Fibroblast of lung (primary cell): ENCODE measurements at places on chromosomes 2 and 18. TPM values are rescaled to one million over a fixed set of nuclear protein-coding genes. Genes with fewer than 3 reads are reported as not detected.

The ZNF407 gene
- total RNA-seq, result 12.6 and 13.9 TPM in 2 replicates

The FAM237A gene
- total RNA-seq, result not detected in 2 replicates

The SLC5A7 gene
- total RNA-seq, result not detected in 2 replicates

The LHCGR gene
- total RNA-seq, result not detected in 2 replicates

DNA sequence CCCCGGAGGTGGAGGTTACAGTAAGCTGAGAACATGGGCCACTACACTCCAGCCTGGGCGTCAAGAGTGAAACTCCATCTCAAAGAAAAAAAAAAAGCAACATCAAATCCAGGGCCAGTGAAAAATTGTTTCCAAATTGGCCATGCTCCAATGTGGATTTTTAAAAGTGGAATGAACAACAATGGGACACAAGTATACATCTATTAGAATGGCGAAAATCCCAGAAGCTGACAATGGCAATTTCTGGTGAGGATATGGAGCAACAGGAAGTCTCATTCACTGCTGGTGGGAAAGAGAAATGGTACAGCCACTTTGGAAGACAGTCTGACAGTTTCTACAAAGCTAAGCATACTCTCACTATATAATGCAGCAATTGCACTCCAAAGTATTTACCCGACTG is 161.4 kb downstream of the UXS1 start:
- DNase-seq, result no peak
- no peaks in the 10 kb centered on the region for H3K27me3 ChIP-seq
- no peaks in the 10 kb centered on the region for H3K36me3 ChIP-seq
- no peak overlapping the region for H3K27ac ChIP-seq
- peaks cover 5% of the 10 kb centered on the region for H3K4me1 ChIP-seq

DNA sequence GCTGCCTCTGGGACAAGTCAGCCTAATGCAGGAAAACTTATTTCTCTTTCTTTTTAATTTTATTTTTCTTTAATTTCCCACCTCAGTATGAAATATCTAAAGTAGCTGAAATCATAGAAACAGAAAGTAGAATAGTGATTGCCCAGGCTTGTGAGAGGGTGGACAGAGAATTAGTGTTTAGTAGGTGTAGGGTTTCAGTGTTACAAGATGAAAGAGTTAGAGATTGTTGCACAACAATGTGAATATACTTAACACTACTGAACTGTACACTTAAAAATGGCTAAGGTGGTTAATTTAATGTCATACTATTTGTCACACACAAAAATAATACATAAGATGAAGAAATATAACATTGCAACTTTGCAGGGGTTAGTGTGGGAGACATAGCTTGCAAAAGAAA is 80.8 kb downstream of the NAT8 start:
- H3K4me3 ChIP-seq, result no peak overlapping the region
- H3K4me1 ChIP-seq, result no peaks in the 10 kb centered on the region
- DNase-seq, result peak; percentile 4

DNA sequence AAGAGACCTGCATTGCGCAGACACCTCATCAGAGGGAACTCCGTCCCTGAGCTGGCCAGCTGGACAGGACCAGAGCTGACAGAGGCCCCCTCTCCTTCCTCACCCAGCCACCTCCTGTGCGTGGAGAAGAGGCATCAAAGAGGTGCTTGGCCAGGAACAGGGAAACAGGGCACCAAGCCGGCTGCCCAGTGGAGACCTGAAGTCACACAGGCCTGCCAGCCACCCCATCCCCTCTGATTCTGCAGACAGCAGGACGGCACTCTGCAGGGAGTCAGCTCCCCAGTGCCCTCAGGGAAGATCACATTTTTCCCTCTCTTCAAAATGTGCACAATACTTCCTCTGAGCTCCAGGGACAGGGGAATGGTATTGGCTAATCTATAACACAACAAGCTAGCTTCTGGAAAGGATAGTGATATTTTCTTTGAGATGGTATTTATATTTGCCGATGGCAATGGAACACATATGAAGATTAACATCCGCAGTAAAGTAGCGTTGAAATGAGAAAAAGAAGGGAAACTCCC is 30.5 kb downstream of the SLC1A4 start:
- H3K36me3 ChIP-seq, result peaks cover 1% of the 10 kb centered on the region
- no peak for DNase-seq
- no peak overlapping the region for H3K4me3 ChIP-seq
- no peaks in the 10 kb centered on the region for H3K27me3 ChIP-seq
- no peak overlapping the region for H3K27ac ChIP-seq

DNA sequence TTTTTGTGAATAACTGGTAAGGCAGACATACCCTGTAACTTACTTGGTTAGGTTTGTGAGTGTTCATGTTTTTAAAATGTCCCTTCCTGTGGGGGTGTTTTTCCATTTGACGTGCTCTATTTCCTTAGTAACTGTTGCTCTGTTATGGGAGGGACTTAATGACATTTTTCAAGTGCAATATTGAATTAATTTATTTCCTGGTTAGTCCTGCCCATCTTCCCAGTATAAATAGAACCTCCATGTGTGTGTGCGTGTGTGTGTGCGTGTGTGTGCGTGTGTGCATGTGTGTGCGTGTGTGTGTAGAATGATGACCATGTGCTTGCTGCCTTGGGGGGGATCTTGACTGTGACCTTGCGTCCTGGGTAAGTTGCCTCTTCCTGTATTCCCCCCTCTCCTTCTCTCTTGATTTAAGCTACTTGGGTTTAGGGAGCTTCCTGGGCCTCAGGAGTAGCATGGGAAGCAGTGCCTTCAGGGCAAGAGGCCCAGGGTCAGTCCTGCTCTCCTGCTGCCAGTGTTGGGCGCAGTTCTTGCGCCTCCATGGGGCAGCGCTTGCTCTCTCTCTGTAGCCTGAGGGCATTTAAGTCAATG is 163.9 kb downstream of the LDLRAD4 start:
- H3K4me1 ChIP-seq, result no peaks in the 10 kb centered on the region
- no peaks in the 10 kb centered on the region for H3K36me3 ChIP-seq
- peak; percentile 30 for DNase-seq
- no peaks in the 10 kb centered on the region for H3K27me3 ChIP-seq
- no peak overlapping the region for H3K4me3 ChIP-seq

DNA sequence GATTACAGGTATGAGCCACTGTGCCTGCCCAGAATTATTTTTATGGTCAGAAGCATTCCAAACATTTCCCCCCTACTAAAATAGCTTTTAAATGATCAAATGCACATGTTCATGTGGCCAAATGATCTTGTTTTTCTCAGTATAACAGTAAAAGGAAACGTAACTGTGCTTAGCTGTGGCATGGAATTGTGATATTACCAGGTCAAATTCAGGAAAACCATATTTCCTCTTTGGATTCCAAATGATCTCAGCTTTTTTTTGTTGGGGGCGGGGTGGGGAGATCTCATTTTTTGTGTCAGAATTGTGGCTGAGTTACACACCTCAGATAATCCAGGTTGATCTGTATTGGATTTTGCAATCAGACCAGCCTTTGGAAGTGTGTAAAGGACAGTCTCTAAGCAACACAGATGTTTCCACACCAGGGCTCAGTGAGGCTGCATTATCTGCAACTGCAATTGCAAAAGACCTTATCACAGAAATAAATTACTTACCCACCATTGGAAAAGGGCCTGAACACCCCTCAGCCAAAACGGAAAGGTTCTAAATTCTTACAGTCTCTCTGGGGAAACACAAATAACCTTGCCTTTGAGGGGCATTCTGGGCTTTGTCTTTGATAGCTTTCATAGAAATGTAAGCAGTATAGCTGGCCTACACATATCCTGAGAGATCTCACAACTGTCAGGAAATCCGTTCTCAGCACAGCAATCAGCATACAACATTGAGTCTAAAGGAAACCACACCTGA is 8.4 kb downstream of the CASP10 start:
- no peak overlapping the region for H3K27ac ChIP-seq
- no peaks in the 10 kb centered on the region for H3K4me1 ChIP-seq
- no peaks in the 10 kb centered on the region for H3K36me3 ChIP-seq
- no peak for DNase-seq
- H3K4me3 ChIP-seq, result no peak overlapping the region

GRCh38 chr2:116585669-116586327 is 1228.7 kb upstream of the DDX18 start:
- H3K27ac ChIP-seq, result no peak overlapping the region
- H3K4me1 ChIP-seq, result no peaks in the 10 kb centered on the region
- DNase-seq, result no peak
- H3K27me3 ChIP-seq, result no peaks in the 10 kb centered on the region

DNA sequence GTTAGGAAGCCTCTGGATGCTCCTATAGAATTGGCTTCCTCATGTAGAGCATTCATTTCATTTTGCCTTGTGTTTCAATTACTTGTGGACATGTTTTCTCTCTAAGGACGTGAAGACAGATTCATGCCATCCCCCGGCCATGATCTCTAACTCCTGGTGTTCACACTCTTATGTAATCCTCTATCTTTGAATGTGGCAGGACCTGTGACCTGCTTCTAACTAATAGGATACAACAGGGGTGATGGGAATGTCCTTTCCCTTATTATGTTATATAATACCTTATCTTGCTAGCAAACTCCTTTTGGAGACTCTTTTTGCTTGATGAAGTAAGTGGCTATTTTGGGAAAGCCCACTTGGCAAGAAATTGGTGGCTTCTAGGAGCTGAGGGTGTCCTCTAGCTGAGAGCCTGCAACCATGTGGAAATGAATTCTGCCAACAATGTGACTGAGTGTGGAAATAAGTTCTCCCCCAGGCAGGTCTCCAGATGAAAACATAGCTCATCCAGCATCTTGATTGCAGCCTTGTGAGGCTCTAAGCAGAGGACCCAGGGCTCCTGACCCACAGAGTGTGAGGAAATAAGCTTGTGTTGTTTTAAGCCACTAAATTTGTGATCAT is 13.8 kb downstream of the DPYSL5 start:
- no peak overlapping the region for H3K4me3 ChIP-seq
- H3K4me1 ChIP-seq, result no peaks in the 10 kb centered on the region
- H3K36me3 ChIP-seq, result no peaks in the 10 kb centered on the region
